ENCODE measurements at places on chromosomes 13 and 19.

DNA sequence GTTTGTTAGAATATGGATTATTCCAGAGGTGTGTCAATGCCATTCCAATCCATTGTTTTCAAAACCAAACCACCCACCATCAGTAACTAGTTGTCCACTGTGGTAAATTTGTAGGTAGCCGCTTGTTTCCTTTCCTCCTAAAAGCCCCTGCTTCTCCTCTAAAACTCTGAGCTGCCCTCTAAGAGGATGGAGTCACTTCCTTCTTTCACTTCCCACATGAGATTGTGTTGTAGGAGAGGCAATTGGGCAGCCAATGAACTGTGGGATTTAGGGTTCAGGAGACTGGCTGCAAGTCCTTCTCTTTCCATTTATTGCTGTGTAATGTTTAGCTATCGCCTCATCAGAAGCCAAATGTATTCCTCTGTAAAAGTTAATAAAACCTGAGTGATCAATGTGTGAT, 49.9 kb upstream of the RFXAP start:
- no peak for DNase-seq

DNA sequence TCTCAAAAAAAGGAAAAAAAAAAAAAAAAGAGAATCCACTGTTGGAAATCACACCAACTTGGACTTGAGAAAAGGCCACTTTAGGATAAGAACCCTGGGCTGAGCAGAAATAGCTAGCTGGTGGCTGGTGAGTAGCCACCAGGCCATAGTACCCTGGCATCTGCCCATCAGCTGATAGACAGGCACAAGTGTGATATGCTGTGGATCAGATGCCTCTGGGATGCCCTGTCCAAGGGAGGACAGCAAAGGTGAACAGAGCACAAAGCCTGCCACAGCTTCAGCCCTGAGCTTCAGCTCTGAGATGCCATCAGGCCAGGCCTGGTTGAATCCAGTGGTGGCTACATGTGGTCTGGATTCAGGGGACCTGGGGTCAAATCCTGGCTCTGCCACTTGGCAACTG, 8.7 kb downstream of the SIRT2 start:
- no peak for DNase-seq

DNA sequence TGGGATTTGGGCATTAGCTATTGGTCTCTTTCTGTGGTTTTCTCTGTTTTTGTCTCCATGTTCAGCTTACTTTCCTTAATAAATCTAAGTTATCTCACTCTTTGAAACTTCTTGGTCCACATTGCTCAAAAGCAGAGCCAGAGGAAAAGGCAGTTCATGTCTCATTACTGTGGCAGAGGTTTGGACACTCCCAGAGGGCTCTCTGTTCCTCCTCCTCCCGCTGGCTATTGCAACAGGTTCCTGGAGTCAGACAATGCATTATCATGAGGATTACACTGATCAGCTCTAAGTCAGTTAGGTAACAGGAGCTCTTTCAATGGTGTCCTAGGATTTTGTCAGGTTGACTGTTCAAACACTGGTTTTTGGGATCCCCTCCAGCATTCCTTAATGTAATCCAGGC, 298.8 kb downstream of the NDFIP2 start:
- DNase-seq = no peak

DNA sequence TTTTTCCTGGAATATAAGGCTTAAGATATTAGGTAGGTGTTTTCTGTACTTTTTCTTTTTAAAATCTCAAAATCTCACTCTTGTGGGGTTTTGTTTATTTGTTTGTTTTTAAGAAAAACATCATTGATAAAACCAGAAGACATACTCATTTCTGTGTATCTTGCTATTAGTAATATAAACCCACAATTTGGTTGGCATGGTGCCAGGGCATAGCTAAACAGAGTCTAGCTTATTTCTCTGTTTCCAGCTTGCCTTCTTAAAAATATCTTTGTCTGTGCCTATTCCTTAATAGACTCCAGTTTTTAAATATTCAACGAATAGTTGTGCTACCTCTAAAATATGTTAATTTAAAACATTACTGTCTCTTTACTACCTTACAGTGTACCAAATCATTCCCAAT, 1121.9 kb upstream of the PCDH20 start:
- DNase-seq = no peak

DNA sequence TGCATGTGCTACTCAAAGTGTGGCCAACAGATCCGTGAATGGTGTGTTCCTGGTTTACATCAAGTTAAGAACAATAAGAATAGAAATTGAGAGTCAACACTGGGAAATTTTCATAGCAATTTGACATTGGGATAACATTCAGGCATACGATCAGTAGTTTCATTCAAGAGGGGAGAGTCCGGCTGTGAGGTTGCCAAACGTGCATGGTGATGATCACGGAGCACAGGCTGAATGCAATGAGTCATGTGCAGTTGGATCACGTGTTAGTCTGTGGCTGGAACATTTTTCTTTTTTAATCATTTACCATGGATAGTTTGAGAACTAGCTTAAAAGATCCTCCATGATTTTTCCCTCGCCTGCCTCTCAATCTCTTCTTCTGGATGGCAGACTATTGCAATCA, 2.5 kb upstream of the DCT start:
- DNase-seq = no peak

GRCh38 chr19:10209315-10209714, 14.6 kb upstream of the DNMT1 start:
- DNase-seq = peak; percentile 52

All from kidney capillary endothelial cell (primary cell).